ENCODE measurements at places on chromosomes 6 and 20. TPM values are rescaled to one million over a fixed set of nuclear protein-coding genes. Genes with fewer than 3 reads are reported as not detected.

The BMP7 gene
- 32.0 TPM for total RNA-seq

The MCUR1 gene
- 19.3 TPM for total RNA-seq

The LPA gene
- total RNA-seq: 2.5 TPM

The ESR1 gene
- total RNA-seq: 9.6 TPM

The CAP2 gene
- 20.7 TPM for total RNA-seq

The HTR1E gene
- total RNA-seq: not detected

The PRSS16 gene
- 13.0 TPM for total RNA-seq

The MMP24OS gene
- total RNA-seq: 103 TPM

The CGA gene
- not detected for total RNA-seq

The CDKAL1 gene
- total RNA-seq: 23.4 TPM

DNA sequence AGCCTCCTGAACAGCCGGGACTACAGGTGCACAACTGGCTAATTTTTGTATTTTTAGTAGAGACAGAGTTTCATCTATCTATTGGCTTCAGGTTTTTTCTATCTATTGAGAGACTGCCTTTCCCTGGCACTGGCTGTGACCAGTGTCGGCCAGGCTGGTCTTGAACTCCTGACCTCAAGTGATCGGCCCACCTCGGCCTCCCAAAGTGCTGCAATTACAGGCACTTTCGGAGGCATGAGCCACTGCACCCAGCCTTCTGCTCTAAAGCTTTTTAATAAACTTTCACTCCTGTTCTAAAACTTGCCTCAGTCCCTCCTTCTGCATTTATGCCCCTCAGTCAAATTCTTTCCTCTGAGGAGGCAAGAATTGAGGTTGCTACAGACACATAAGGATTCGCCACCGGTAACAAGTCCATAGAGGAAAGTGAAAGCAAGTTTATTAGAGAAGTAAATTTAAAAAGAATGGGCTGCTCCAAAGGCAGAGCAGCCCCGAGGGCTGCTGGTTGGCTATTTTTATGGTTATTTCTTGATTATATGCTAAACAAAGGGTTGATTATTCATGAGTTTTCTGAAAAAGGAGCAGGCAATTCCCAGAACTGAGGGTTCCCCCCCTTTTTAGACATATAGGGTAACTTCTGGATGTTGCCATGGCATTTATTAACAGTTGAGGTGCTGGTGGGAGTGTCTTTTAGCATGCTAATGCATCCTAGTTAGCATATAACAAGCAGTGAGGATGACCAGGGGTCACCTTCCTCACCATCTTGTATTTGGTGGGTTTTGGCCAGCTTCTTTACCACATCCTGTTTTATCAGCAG, 44.8 kb upstream of the RNGTT start:
- no peak for DNase-seq

GRCh38 chr6:33421344-33421643, 1.4 kb downstream of the SYNGAP1 start:
- DNase-seq: no peak

DNA sequence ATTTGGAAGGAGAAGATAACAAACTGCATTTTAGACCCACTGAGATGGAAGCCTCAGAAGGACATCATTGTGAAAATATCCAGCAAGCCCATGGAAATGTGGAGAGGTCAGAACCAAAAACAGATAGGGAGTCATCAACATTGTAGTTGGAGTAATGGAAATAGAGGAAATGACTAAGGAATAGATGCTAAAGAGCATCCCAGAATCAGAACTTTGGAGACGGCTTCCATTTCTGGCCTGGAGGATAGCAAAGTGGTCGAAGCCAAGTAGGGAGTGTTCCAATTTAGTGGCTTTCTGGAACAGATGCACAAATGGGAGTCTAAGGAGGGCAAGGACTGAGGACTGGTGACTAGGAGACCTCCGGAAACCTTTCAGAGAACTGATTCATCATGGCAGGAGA, 3.6 kb downstream of the BEND6 start:
- DNase-seq: no peak

GRCh38 chr6:90463359-90463758, 123.5 kb downstream of the MAP3K7 start:
- DNase-seq: no peak

- DNase-seq: no peak
Observed at GRCh38 chr6:10156875-10157274, 258.0 kb downstream of the TFAP2A start.

DNA sequence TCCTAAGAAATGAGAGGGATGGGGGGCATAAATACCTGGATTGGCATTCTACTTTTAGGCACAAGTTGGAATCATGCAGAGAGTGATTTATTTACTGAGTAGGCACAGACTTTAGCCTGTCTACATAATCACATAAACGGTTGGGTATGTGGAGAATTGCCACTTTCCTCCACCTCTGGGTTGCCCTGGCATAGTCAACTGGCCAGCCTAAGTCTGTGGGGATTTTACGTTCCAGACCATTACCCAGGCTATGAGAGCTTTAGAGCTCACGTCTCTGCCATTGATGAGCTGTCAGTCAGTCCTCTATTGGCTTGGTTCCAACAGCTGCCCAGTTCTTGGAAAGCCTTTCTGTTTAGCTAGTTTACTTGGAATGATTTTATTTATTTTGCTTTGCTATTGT, 5.0 kb upstream of the BHLHE23 start:
- no peak for DNase-seq

GRCh38 chr20:5024103-5024502, 22.8 kb upstream of the SLC23A2 start:
- no peak for DNase-seq

GRCh38 chr6:30570740-30571074, 535 bp upstream of the ABCF1 start:
- DNase-seq: no peak

DNA sequence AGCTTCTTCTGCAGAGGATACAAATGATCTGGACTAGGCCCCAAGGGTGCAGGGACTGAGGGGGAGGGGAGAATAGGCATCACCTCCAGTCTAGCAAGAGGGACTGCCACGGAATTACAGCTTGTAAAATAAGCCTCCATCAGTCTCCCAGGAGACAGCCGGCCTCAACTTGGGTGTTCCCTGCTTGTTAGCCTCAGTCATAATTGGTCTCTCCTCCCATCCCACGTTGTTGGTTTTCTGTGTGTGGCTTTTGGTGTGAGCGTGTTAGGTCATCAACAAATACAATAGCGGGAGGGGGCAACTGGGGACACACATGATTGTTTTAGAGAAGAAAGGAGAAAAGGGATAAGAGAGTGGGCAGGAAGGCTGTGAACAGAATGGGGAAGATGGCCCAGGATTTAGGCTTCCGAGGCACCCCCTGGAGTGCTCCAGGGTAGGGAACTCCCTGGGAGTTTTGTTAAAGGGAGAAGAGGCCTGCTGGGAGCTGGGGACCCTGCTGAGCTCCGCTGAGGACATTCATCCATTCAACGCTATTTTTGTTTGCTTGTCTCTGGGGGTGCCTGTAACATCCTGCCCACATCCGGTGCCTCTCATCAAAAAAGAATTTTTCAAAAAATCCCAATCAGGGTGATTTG, 9.2 kb downstream of the FOXA2 start:
- no peak for DNase-seq
